Activated CD8-positive, alpha-beta T cell treated with anti-CD3 and anti-CD28 coated beads, Interleukin-2, amount 10 ng/mL, durations not matched to agents 7 days and 5 days (primary cell): ENCODE measurements at places on chromosomes 5 and 9. TPM values are rescaled to one million over a fixed set of nuclear protein-coding genes. Genes with fewer than 3 reads are reported as not detected.

DNA sequence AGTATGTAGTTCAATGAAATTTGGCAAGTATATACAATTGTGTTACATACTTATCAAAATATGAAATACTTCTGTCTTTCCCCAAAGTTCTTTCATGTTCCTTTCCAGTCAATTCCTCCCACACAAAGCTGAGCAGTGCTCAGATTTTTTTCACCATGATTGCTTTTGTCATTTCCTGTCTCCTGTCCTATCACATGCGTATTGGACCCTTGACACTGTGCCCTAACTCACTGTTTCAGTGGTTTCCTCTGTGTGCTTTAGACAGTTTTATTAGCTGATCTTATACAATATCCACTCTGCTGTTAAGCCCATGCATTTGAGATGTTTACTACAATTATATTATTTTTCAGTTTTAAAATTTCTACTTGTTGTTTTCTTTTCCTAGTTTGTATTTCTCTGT lies 463.6 kb upstream of the MEF2C start:
- DNase-seq: no peak

ERAP2 gene
- total RNA-seq: 93.0 TPM

DNA sequence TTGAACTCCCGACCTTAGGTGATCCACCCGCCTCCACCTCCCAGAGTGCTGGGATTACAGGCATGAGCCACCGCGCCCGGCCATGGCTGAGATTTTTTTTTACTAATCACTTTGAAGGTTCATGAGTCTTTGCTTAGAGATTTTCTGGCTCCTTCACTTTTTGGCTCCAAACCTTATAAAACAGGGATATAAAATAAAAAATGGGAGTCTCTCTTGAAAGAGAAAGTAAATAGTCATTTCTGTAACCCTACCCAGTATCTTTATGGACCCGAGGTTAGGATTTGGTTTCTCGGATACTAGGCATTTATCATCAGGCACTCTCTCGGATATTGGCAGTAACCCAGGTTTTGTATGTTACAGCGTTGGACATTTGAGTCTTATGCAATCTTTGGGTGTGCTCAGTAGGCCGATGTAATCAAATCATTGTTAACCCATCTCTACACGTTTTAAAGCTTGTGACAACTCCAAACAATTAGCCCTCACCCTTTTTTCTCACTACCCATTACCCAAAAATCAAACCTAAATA lies 25.3 kb downstream of the STXBP1 start:
- DNase-seq: no peak

- no peak for DNase-seq
Observed at GRCh38 chr5:160463740-160464465, 42.2 kb downstream of the PTTG1 start.

DNA sequence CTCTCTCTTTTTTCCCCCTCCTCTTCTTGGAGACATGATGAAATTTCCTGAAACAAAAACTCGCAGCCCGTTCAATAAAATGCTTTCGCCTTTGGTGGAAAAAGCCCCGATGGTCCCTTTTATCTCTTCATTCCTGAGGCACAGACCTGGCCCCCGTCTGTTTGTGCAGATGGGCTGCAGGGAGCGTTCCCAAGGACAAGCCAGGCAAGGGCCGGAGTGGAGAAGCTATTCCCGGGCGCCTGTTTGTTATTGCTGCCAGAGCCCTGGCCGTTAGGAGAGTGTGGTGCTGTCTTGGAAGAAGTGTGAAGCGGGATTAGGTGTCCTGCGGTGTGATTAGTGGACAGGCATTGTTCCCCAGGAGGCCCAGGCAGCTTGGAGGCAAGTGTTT lies 71.9 kb downstream of the SMIM23 start:
- no peak for DNase-seq

PCSK5 gene
- total RNA-seq: 3.7 TPM

DNA sequence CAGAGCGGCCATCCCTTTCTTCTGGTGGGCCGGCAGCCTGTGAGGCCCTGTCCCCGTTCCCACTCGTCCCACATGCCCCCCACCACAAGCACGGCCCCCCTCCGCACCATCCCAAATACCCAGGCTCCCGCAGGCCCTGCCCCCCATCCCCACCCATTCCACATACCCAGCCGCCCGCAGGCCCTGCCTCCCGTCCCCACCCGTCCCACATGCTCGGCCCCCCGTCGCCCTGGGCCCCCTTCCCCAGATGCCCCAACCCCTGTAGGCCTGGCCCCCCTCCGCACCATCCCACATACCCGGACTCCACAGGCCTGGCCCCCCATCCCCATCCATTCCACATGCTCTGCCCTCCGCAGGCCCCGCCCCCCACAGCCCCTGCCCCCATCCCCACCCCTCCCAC lies 11.5 kb downstream of the SLC6A19 start:
- no peak for DNase-seq

DNA sequence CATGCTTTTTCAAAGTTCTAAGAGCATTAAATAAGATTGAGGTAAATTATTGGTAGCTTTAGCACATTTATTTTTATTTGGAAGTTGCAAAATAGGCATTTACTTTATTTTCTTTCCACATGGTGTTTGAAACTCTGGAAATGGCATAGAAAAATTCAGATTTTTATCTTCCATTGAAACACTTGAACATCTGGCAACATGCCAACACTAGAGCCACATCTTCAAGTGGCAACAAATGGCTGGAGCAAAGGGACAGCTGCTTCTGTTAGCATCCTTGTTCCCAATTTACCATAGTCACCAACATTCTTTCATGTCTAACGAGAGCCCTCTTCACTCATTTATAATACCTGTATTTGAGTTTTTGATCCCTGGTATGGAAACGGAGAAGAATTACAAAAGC lies 539.9 kb downstream of the ZNF608 start:
- DNase-seq: no peak

- no peak for DNase-seq
Observed at GRCh38 chr9:110687497-110687896, 18.9 kb downstream of the MUSK start.

GRCh38 chr5:167968837-167969236 lies 322.6 kb upstream of the WWC1 start:
- DNase-seq: no peak

DNA sequence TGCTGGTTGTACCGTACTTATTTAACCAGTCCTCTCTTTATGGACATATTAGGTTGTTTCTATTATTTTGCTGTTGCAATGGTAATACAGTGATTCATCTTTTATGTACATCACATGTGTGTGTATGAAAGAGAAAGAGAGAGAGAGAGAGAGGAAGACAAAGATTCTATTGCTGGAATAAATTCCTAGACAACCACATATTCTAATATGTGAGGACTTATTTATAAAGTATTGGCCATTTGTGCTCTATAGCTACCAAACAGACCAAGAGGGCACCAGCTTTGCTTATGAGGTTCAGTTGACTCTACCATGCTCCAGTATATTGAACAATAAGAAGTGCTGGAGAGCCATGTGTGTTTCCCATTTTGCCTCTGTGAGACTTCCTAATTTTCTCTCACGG lies 513.5 kb downstream of the DMAC1 start:
- no peak for DNase-seq

- no peak for DNase-seq
Observed at GRCh38 chr5:179963375-179963774, 55.7 kb upstream of the TBC1D9B start.

NTNG2 gene
- 4.8 TPM for total RNA-seq
